ENCODE measurements at places on chromosomes 12 and 14. TPM values are rescaled to one million over a fixed set of nuclear protein-coding genes. Genes with fewer than 3 reads are reported as not detected.

DNA sequence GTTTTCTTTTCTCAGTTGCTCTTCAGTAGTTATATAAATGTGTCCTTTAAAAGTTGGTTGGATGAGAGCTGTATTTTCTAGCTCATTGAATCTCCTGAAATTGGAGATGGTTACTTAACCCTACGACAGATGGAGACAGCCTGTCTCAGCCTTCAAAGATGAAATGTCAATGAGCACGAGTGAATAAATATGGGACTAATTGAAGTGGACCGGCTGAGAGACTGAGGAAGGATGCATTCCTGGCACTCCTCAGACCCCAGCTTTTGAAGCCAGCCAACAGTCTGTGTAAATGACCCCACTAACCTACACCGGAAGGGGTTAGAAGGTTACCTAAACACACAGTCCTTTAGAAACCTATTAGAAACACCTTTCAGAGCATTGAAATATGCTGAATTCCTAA lies 46.6 kb downstream of the PDZRN4 start:
- no peak for DNase-seq

DNA sequence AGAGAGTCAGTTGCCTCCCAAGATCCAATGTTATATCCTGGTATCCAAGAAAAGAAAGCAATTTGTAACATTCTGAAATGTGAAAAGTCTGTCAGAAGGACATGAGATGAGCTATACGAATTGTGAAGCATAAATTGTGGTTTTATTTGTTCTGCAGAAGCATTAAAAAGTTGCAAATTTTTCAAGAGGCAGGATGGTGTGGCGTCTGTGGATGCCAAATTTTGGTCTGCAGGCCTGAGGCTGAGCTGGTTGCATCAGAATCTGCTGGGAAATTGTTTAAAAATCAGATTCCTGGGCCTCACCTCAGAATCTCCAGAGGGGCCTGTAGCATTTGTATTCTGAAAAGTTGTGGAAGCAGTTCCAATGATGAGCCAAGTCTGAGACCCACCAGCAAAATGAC lies 284.7 kb downstream of the NUAK1 start:
- DNase-seq = no peak

Gene DEPDC4
- total RNA-seq = 0.32 TPM

Gene SLC5A8
- not detected for total RNA-seq

Gene CLMN
- 9.0 TPM for total RNA-seq
